ENCODE measurements at places on chromosomes 2 and 18.

DNA sequence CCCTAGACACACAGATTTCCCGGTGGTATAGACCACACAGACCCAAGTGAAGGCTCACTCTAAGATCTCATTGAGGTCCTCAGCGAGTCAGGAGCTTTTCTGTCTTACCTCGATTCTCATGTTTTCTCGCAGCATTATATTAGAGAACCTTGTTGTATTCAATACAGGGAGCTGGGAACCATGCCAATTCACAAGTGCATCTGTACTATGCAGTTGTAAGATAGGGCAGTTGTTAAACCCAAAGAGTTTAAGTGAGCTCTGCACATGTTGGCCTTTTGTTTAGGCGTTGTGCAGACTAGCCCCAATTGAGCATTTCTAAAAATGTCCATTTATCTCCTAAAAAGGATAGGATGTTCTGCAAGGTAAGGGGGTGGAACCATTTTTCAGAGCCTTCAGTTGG lies 59.6 kb downstream of the FEZ2 start:
- DNase-seq, result no peak

DNA sequence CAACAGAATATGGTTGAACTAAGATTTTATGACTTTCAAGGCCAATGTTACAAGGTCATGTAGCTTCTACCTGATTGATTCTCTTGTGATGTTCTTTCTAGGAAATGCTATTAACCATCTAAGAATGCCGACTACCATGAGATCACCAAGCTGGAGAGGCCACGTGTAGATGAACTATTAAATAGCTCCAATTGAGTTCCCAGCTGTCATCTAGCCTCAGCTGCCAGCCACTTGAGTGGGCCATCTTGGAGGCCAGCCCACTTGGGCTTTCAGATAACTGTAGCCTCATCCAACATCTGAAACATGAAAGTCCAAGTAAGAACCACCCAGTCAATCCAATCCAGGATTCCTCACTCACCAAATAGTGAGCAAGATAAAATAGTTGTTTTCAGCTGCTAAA lies 376.9 kb upstream of the TMEFF2 start:
- DNase-seq, result no peak

DNA sequence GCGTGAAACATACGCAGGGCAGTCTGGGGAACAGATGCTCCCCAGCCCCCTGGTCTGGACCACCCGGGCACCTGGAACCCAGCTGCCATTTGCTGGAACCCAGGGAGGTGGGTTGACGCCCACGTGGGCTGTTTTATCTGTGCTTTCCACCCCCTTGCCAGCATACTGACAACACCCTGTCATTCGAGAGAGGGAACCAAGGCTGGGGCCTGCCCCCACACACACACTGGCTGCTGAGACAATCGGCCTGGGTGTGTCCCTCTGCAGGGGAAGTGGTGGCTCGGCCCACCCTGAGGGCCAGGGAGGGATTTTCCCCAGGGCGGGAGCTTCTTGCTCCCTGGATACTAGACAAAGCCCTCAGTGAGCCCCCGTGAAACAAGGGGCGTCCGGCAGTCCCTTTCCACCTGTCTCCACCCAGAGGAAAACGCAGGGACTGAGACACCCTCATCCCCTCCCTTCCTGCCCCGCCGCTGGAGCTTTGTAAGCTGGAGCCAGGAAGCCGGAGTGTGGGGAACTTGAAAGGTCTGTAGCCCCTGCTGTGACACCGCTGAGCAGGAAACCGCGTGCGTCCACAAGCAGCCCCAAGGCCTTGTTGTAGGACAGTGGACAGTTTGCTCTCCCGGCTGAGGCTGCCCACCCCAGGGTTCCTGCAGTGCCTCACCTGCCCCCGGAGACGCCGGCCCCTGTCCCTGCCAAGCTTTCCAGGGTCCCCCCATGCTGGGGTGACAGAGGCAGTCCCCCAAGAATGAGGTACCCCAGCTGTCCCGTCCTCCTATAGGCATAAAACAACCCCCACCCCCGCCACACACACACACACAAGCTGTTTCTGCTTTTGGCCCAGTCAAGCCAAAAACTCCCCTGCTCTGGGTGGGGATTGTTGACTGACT lies 14.1 kb upstream of the KLF11 start:
- DNase-seq, result no peak

DNA sequence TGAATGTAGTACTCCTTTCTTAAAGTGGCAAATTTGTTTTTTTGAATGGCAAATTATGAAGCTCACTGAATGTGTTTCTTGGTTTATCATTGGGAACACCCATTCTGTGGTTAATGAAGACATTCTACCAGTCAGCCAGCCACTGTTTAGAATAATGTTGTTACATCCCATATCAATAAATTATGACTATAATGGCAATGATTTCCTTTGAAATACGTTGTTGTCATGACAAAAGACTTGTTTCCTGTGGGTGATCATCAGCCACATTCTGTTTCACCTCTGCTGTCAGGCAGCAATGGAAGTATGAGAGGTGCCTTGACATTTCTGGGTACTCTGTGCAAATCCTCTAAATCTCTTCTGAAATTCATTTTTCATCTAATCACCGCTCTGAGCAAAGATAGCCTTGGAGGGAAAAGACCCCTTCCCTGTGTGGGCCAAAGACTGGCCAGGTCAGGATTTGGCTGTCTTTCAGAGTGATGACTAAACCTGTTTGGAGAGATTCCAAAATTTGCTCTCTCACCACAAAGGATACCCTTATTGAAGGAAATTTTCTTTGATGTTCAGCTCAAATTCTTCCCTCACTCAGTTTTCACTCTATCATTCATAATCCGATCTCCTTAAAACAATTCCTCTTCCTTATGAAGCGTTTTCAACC lies 869.2 kb downstream of the BCL11A start:
- DNase-seq, result no peak

DNA sequence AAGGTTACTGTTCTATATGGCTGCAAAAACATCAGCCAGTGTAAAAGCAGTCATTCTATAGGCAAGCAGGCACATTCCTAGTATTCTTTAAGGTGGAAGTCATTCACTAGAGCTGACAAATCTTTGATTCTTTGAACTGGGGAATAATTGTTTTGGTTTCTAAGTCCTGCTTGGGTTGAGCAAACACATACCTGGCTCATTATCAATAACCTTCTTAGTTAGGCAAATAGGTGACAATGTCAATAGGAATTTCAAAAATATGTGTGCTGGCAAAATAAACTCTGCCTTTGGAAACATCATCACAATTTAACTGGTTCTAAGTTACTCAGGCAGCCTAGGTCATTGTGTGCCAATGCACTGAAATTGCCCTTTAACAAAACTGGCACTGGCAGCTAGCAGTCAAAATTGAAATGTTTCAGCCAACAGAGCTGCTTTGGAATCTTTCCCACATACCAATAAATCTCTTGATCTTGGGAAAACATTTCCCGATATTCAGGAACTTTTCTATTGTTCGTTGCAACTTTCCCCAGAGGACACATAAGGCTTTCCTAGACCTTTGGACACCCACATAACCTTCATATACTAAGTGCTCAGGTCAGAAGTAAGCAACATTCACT lies 402.0 kb upstream of the MMADHC start:
- DNase-seq, result no peak

- DNase-seq, result no peak
These were observed 62.7 kb downstream of the ZCCHC2 start for GRCh38 chr18:62585274-62586150.

DNA sequence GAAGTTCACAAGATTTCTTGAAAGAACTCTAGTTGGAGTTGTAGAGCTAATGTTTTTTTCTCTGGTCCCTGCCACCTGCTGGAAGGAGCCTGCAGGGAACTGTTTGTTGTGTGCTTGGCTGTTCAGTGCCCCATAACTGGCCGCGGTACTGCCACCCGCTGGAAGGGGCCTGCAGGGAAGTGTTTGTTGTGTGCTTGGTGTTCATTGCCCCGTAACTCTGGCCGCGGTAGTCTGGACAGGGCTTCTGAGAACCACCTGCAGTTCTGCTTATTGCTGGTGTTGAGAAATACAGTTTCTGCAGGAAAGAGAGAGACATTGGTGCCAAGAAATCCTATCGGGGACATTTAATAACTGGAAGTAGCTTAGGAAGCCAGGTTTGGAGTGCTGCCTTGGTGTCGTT lies 58.1 kb downstream of the AGAP1 start:
- DNase-seq, result peak; percentile 62

DNA sequence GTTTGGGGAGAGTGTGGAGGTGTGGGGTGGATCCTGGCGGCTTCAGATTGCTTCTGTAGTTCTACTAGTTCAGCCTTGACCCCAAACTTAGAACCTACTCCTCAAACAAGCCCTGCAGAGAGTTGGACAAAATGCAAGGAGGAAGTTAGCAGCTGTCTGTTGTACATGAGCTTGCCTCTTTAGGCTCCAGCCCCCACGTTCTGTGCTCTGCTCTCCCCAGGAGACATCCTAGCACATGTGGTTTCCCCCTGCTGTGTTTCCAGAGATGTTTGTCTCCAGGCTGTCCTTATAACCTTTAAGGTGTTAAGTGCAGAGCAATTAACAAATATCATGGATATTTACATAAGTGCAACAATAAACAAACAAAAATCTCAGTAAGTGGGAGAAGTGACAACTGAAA lies 111.1 kb downstream of the ACOXL start:
- DNase-seq, result no peak

GRCh38 chr2:189261431-189261841 lies 81.9 kb upstream of the COL5A2 start:
- peak; percentile 38 for DNase-seq

DNA sequence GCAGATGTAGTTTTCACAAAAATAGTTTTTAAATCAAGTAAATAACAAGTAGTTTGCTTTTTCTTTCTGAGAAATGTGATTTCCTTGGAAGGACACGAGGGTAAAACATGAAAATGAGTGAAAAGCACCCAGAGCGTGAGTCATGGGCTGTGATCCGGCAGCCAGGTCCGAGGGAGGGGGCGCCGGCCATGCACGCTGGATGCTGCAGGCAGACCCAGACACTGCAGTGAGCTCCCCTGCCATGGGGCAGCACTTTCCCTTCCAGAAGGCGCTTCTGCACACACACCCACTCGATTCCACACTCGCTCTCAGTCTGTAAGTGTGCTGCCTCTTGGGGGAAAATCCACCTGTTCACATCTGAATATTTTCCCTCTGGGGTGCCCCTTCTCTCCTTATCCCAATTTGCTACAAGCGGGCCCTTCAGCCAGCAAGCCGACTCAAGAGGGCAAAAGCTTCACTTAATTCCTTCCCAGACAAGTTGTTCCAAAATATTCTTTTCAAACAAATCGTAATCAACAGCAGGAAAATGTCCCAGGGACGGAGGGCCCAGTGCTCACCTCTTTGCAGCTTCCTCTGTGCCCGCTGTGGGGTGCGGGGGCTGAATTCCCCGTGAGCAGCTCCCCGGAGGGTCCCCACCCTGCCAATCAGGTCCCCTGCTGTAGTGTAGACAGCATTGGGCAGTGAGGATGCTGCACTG lies 87.0 kb upstream of the ID2 start:
- DNase-seq, result no peak

GRCh38 chr2:105934467-105934866 lies 189.8 kb downstream of the NCK2 start:
- DNase-seq, result no peak

- no peak for DNase-seq
These were observed 965.2 kb upstream of the FANCL start for GRCh38 chr2:59206361-59206760.

GRCh38 chr18:407191-407590 lies 93.3 kb downstream of the COLEC12 start:
- no peak for DNase-seq

GRCh38 chr2:29562896-29563295 lies 358.5 kb downstream of the ALK start:
- no peak for DNase-seq

- no peak for DNase-seq
These were observed 89.2 kb upstream of the LRATD1 start for GRCh38 chr2:14543284-14543683.

DNA sequence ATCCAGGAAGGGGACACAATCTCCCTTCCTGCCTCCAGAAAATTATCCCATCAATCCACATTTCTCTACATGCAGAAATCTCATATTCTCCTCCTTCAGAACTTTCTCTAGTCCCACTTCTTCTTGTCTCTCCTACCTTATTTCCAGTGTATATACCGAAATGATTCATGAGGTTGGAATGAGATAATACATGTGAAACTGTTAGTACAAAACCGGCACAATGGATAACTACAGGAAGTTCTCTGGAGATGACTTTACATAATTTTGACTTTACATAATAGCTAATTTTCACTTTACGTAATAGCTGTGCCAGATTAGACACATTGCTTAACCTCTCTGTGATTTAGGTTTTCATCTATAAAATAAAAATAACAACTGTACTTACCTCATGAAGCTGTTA lies 801.3 kb downstream of the ERBB4 start:
- DNase-seq, result peak; percentile 22

DNA sequence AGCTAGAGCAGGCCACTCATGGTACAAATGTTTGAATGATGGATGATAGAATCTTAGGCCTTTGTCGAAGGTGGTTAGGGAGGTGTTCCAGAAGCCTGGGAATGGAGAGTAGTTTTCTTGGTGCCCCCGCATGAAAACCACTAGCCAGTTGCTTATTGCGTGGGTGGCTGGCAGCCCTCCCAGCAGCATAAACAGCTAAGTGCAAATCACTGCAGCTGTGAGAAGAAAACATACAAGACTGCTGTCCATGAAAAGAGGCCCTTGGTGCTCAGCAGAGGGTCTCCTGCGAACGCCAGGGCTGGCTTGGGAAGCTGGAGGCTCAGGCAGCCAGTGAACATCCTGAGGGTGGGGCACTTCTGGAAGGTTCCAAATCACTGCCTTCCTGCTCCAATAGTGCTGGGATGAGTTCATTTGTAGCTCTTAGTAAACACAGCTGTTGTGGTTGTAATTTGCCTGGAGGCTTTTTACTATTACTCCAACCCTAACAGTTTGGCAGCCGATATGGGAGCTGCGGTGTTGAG lies 118.8 kb downstream of the MGAT5 start:
- DNase-seq, result no peak

DNA sequence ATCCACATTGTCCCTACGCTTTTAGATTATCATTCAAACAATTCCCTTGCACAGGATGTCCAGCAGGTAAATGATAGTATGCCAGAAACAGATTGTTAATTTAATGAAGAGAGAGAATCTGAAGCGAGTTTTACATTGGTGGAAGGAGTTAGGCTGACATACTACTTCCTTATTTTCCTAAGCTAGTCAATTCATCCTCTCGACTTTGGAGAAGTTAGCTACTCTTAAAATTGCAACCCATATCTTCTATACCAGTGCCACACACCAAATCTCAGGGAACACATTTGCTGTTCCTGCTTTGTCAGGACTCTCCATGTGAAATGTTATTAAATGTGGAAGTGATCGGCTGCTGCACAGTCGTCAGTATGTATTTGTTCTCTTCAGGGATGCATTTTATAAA lies 249.2 kb downstream of the NAPG start:
- no peak for DNase-seq

DNA sequence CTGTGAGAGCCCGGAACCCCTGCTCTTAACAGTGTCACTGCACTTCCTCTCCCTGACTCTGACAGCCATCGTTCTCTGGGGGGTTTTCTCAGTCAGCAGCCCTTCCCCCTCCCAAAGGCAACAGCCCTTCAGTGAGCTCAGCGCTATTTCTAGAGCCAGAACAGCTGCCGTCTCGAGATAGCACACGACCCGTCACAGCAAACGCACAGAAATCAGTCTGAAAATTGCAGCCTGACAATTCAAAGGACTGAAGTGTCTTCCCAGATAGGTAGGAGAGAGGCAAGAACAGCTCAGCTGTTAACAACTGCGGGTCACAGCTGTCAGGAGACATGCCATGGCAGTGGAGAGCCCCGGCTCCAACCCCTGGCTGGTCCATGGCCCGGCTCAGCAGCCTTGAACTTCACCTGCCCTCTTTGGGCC lies 45.4 kb downstream of the ST8SIA5 start:
- DNase-seq, result no peak
